ENCODE measurements at places on chromosomes 5 and 9. TPM values are rescaled to one million over a fixed set of nuclear protein-coding genes. Genes with fewer than 3 reads are reported as not detected.

NUTM2F gene
- not detected for total RNA-seq

AQP7 gene
- total RNA-seq: not detected

SLC25A2 gene
- not detected for total RNA-seq

TRIM7 gene
- total RNA-seq: 1.5 TPM

SLC36A2 gene
- not detected for total RNA-seq

SGTB gene
- 12.2 TPM for total RNA-seq

ANKRD20A1 gene
- total RNA-seq: not detected

CENPH gene
- 58.3 TPM for total RNA-seq

PITX1 gene
- total RNA-seq: 2.2 TPM

SOHLH1 gene
- not detected for total RNA-seq

GABRA1 gene
- not detected for total RNA-seq

ITGA1 gene
- 14.8 TPM for total RNA-seq

C7 gene
- total RNA-seq: not detected

NFX1 gene
- 23.4 TPM for total RNA-seq

ATOX1 gene
- 119 TPM for total RNA-seq

CDKN2B gene
- 8.8 TPM for total RNA-seq

CCDC183 gene
- 1.4 TPM for total RNA-seq

BAAT gene
- 0.06 TPM for total RNA-seq

GALT gene
- 29.6 TPM for total RNA-seq

IFNK gene
- not detected for total RNA-seq

HBEGF gene
- total RNA-seq: 1.8 TPM
